Stimulated activated CD4-positive, alpha-beta T cell treated with anti-CD3 and anti-CD28 coated beads, Interleukin-2, amount 100 ng/mL, for 24 hours (primary cell): ENCODE measurements at places on chromosomes 5 and 9.

GRCh38 chr9:136081113-136081825 lies 13.8 kb downstream of the NACC2 start:
- no peak for DNase-seq

DNA sequence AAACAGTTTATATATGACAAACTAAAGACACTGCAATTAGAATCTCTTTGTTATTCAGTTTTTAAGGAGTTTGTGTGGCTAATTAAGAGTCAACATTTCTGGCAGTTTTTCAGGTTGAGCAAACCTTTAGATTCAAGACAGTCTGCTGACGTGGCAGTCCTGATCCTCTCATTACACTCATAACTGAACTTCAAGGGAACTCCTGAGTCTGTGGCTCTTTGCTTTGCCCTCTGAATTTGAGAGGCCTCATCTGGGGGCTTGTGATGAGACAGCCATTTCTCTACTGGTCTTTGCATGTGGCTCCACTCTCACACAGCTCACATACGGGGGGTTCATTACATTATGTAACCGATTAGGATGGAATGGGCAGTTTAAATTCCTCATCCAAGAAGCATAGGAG lies 182.9 kb upstream of the MEF2C start:
- no peak for DNase-seq

- DNase-seq = no peak
These were observed 138.4 kb downstream of the EFNA5 start for GRCh38 chr5:107532169-107532878.

GRCh38 chr5:68465133-68465532 lies 249.6 kb downstream of the PIK3R1 start:
- DNase-seq = peak; percentile 29

GRCh38 chr9:94743035-94743954 lies 16.8 kb downstream of the AOPEP start:
- no peak for DNase-seq

GRCh38 chr9:71506821-71507220 lies 261.5 kb downstream of the CEMIP2 start:
- DNase-seq = no peak
